ENCODE measurements at places on chromosomes 1 and 21.
A peak's percentile ranks its signal among the peaks of the same experiment; 100 is the strongest.

- peak; percentile 80 for DNase-seq
Observed at GRCh38 chr1:8424539-8425116, 106.7 kb downstream of the SLC45A1 start.

DNA sequence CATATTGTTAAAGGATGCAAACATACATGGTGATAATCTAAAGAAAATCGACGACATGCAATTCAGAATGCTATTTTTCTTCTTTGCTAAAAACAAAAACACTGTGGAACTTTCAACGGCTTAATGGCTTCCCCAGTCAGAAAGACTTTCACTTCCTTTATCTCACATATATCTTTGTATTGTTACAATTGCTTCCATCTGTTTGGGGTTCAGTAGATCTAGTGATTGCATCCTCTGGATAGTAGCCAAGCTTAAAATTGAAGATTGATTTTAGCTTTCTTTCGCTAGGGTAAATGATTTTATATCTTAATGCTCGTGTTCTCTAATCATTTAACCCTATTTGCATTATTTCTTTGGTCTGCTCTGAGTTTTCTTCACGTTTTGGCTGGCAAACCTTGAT, 31.8 kb upstream of the ADAMTS1 start:
- no peak for DNase-seq

DNA sequence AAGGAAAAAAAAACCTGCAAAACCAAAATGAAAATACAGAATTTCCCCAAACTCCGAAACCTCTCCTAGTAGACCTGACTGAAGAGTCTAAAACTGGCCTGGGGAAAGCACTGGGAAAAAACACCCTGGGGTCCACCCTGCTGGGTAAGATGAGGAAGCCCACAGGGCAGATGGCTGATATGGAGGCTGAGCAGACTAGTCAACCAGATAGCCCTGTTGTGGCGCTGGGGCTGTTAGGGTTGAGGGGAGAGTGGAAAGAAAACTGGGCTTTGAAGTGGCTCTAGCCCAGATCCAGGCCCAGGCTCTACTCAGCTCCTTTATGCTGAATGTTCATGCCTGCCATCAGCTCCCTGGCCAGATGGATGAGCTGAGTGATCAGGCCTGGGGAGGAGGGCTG, 6.8 kb upstream of the SLAMF1 start:
- no peak for DNase-seq

DNA sequence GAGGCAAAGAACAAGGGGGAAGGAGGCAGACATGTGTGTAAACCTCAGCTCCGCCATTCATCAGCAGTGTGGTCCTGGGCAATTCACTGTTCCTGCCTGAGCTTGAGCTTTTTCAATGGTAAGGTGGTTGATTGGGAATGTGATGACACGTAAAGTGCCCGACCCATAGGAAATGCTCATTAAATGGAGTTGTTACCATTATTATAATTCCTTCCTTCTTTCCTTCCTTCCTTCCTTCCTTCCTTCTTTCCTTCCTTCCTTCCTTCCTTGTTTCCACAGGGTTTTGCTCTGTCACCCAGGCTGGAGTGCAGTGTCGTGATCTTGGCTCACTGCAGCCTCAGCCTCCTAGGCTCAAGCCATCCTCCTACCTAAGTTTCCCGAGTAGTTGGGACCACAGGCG, 4.3 kb downstream of the GPR37L1 start:
- no peak for DNase-seq

GRCh38 chr1:61152469-61153105, 70.2 kb downstream of the NFIA start:
- DNase-seq = no peak

DNA sequence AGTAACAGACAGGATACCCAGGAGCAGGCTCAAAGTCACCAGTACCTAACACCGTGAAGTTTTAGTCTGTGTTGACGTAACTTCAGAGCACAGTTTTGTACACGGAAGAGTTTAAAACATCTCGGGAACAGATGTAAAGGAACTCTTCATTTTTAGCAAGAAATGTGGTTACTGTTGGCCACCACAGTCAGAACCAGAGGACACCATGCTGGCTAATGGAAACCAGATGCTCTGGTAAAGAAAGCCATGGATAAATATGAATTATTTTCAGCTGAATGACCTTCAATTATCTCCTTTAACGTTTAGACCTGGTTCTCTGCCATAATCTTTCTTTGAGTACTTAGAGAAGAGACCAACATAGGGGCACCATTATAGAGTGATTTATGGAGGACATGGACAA, 115.9 kb downstream of the NTMT2 start:
- DNase-seq = no peak

DNA sequence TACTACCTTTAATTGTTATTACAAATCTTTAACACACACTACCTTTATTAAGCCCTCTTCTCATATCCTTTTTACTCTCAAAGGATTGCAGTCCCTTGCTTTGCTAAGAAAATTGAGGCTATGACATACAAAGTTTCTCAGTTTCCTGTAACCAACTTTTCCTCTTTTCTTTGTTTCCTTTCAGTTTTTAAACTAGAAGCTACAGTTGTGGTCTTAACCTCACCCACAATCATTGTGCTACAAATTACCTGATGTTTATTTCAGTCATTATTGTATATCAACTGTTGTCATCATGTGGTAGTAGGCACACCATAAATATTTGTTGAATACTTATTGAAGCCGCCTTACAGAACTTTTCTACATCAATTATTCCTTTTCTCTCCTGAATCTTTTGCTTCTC, 51.8 kb downstream of the SLAMF6 start:
- no peak for DNase-seq

GRCh38 chr1:104182251-104182650, 432.6 kb downstream of the AMY1C start:
- DNase-seq = no peak

GRCh38 chr1:226222686-226223085, 778 bp upstream of the MIXL1 start:
- DNase-seq = no peak

Data from AML-193 (cell line).